ENCODE measurements at places on chromosomes 4 and X.

DNA sequence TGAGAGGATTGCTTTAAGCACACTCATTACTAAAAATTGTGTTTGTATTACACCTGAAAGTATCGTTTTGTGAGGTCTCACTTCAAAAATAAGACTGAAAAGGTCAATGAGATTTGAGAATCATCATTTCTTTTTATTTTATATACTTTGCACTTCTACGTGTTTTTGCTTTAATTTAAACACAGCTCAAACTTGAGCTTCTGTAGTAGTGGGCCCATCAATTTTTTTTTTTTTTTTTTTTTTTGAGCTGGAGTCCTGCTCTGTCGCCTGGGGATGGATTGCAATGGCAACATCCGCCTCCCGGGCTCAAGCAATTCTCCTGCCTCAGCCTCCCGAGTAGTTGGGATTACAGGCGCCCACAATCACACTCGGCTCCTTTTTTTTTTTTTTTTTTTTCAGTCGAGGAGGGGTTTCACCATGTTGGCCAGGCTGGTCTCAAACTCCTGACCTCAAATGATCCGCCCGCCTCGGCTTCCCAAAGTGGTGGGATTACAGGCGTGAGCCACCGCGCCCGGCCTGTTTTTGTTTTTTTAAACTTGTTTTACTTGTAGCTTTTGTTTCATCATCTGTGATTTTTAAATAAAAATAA, 1.5 kb downstream of the GSTCD start:
- no peaks in the 10 kb centered on the region for H3K36me3 ChIP-seq
- H3K27me3 ChIP-seq: no peaks in the 10 kb centered on the region

GRCh38 chr4:73817341-73817740, 19.1 kb upstream of the CXCL6 start:
- no peaks in the 10 kb centered on the region for H3K4me1 ChIP-seq
- DNase-seq: no peak
- H3K27ac ChIP-seq: no peak overlapping the region
- H3K27me3 ChIP-seq: no peaks in the 10 kb centered on the region

- H3K4me1 ChIP-seq: no peaks in the 10 kb centered on the region
- no peak overlapping the region for H3K27ac ChIP-seq
- no peak overlapping the region for H3K4me3 ChIP-seq
These were observed 7.1 kb downstream of the NHSL2 start for GRCh38 chrX:71917621-71918343.

DNA sequence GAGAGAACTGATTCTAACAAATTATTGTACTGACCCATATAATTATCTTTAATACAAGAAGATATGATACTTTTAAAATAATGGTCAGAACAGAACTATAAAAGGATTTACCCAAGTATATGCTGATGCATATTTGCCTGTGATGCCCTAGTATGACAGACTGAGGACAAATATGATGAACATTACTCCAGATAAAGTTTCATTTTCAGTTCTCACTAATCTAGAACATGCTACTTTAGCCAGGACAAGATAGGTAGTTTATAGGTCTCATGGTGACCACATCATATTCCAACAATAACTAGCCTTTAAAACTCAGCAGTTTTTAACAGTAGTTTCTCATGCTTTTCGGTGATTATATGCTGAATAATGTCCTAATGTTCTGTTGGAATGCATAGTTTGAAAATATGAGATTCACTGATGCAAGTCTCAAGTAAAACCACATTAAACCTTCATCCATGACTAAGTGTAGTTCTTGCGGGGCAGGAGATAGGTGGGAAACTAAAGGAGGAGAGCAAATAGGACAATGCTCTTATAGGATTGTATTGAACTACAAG, 295.2 kb upstream of the AGA start:
- H3K36me3 ChIP-seq: no peaks in the 10 kb centered on the region
- H3K4me3 ChIP-seq: no peak overlapping the region
- H3K27me3 ChIP-seq: no peaks in the 10 kb centered on the region
- no peak for DNase-seq
- no peak overlapping the region for H3K27ac ChIP-seq

GRCh38 chrX:35842674-35843073, 44.5 kb downstream of the MAGEB16 start:
- no peaks in the 10 kb centered on the region for H3K4me1 ChIP-seq
- no peak overlapping the region for H3K27ac ChIP-seq
- no peak overlapping the region for H3K4me3 ChIP-seq
- no peaks in the 10 kb centered on the region for H3K36me3 ChIP-seq

GRCh38 chrX:38368774-38369173, 16.4 kb downstream of the OTC start:
- no peak for DNase-seq
- no peaks in the 10 kb centered on the region for H3K36me3 ChIP-seq
- no peak overlapping the region for H3K27ac ChIP-seq
- no peaks in the 10 kb centered on the region for H3K27me3 ChIP-seq

DNA sequence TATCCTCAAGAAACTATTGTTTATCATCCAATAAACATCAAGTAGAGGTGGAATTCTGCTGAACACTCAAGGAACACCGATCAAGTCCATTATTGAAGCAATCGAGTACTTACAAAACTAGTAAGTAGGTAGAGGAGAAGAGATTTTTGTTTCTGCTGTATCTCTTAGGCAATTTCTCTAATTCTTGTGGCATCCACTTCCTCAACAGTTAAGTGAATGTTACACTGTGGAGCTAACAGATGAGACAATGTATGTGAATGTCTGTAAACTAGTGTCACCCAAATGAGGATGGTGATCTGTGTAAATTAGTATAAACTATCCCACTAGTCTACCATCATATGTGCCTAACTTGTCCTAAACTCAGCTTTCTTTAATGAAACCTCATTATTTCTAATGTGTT, 261.6 kb downstream of the ARHGAP24 start:
- no peak overlapping the region for H3K27ac ChIP-seq
- H3K4me1 ChIP-seq: no peaks in the 10 kb centered on the region
- no peaks in the 10 kb centered on the region for H3K27me3 ChIP-seq
- no peaks in the 10 kb centered on the region for H3K36me3 ChIP-seq
- no peak overlapping the region for H3K4me3 ChIP-seq

DNA sequence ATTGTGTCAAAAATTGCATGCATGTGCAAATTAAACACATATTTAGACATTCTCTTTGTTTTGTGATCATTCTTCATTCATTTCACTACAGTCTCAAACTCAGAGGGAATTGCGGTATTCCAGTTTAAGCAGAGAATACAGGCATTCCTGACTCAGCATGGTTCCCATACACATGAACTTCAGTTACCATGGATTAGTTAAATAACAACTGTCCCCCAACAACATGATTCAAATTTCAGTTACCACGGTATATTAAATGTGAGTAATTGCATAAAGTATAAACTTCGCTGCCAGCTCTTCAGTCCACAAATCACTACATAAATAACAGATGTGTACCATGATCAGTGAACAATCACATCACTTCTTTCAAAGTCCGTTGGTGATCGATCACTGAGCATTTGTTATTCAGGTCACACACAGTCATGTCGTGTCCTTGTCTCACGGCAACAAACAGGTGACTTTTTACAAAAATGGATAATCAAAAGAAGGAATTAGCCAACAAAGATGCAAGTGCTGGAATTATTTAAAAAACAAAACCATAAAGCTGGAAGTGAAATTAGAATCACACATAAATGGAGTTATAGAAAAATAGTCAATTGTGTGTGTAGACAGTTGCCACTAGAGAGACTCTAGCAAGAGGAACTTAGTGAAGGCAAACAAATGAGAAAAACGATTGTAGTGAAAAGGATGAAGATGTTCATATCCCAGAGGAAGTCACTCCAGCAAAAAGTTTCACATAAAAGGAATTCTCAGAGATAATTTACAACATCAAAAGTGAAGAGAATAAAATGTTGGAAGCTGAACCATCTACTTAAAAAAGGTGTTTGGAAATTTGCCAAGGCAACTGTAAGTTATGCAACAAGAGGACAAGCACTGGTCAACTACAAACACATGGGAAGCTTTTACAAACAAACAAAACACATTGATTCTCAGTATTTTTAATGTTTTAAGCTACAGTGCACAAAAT, 138.6 kb upstream of the SMARCAD1 start:
- H3K4me3 ChIP-seq: no peak overlapping the region
- H3K36me3 ChIP-seq: no peaks in the 10 kb centered on the region
- H3K27ac ChIP-seq: no peak overlapping the region
- no peaks in the 10 kb centered on the region for H3K27me3 ChIP-seq
- no peaks in the 10 kb centered on the region for H3K4me1 ChIP-seq
- no peak for DNase-seq

DNA sequence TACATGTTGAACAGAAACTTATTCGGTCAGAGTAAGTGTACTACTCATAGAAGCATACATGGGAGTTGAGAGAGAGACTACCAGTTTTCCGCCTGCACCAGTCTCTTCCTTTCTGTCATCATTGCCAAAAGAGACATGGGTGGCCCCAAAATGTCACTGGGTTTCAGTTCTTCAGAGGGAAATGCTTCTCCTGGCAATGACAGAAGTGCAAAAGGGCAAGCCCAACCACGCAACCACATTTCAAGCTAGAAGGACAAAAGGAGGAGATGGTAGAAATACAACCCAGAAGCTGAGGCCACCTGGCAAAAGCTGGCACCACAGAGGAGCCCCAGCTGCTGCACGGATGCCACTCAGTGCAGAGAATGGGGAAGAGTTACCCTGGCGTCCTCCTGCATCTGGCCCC, 320.1 kb downstream of the BCOR start:
- no peak for DNase-seq
- H3K27me3 ChIP-seq: no peaks in the 10 kb centered on the region
- no peaks in the 10 kb centered on the region for H3K36me3 ChIP-seq
- no peak overlapping the region for H3K4me3 ChIP-seq
- no peaks in the 10 kb centered on the region for H3K4me1 ChIP-seq

- DNase-seq: peak; percentile 24
- no peaks in the 10 kb centered on the region for H3K27me3 ChIP-seq
- H3K4me1 ChIP-seq: no peaks in the 10 kb centered on the region
- H3K36me3 ChIP-seq: no peaks in the 10 kb centered on the region
These were observed 54.6 kb upstream of the TENM3 start for GRCh38 chr4:182188622-182189021.
